AML-193 (cell line): ENCODE measurements at places on chromosomes 2 and 18.

DNA sequence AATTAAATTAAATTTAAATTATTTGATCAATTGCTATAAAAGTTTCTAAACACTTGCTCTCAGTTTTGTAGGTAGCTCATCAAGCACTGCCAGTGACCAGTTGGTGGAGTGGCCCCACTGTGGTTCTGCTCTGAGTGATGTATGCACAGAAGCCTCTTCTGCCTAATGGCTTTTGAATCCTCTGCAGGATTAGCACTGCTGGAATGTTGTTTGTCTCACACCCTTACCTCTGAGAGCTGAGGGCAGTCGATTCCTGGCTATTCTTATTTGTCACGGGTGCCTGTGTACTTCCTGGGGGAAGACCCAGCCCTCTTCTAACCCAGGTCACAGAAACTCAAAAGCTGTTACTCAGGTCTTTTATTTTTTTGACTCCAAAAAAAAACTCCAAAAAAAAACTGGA, 9.5 kb downstream of the CAPN14 start:
- DNase-seq = no peak

GRCh38 chr2:145146691-145147090, 626.8 kb upstream of the ZEB2 start:
- DNase-seq = no peak

DNA sequence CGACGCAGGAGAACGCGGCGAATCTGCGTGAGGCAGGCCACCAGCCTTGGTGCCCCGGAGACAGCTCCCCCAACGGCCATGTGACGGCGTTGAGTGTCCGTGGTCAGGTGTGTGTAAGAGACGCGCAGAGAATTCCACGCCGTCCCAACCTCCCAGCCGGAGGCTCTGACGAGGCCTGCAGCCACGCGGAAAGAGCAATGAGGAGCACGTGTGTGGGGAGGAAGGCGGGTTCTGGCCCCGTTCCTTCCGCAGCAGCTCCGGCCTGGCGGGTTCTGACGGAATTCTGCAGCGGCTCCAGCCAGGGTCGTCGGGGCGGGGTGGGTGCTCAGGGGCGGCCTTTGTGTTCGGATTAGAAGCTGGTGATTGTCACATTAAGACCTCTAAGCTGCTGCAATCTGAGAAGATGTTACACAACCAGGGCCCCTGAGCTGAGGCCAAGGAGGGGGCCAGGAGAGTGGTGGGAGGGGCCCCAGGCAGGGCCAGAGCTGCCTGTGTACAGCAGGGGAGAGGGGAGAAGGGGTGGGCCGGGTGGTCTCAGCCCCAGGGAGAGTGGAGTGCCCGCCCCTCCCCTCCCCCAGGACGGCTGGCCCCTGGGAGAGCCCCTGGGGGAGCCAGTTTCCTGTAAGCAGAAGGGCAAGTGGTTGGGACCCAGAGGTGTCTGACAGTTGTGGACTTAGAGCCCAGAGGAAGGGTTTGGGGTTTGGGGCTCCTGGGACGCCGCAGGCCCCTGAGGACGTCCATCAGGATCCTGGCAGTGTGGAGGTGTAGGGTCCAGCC, 5.1 kb upstream of the GAL3ST2 start:
- no peak for DNase-seq

- DNase-seq = no peak
Measured at GRCh38 chr18:45321520-45321919, 293.8 kb upstream of the SLC14A2 start.

DNA sequence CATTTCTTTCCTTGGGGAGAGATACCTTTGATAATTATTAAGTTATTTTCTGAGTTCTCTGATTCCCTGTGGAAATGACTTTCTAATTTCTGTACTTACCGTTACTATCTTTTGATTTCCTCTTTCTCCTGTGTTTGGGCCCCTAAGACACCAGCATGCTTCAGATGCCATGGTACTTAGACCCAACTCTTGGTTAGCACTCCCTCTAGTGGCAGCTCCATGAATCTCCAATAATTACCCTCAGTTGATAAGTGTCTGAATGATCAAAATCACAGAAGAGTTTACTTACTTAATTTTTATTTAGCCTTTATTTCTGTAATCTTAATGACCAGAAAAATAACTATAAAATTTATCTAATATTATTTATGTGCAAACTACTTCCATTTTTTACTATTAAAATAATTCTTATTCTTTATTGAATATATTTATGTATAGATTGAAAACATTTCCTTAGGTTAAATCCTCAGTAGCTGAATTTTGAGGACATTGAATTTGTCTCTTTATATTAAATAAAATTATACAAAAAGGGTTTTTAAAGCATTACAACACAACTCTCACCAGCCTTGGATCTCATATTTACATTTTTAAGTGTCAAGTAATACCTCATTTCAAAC, 300.4 kb downstream of the KCNS3 start:
- DNase-seq = peak; percentile 29

- peak; percentile 40 for DNase-seq
Measured at GRCh38 chr2:230327418-230328154, 593 bp downstream of the SP140L start.

DNA sequence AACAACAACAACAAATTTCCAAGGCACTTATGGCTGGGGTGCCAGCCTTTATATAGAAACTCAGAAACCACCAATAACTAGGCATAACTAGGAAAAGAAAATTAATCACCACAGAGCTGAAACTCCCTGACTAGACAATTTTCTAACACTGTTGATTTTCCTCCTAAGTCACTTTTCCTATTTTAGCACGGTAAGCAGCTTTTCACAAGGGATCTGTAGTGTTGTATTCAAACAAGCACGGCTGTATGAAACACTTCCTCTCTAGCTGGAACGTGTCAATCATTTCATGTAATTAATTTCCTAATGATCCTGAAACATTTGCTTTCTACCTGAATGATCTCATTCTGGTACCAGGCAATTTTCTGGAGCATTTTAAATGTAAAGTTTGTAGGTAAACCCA, 645.0 kb downstream of the IRS1 start:
- no peak for DNase-seq

- DNase-seq = no peak
Measured at GRCh38 chr18:63567276-63567675, 19.9 kb upstream of the SERPINB13 start.

DNA sequence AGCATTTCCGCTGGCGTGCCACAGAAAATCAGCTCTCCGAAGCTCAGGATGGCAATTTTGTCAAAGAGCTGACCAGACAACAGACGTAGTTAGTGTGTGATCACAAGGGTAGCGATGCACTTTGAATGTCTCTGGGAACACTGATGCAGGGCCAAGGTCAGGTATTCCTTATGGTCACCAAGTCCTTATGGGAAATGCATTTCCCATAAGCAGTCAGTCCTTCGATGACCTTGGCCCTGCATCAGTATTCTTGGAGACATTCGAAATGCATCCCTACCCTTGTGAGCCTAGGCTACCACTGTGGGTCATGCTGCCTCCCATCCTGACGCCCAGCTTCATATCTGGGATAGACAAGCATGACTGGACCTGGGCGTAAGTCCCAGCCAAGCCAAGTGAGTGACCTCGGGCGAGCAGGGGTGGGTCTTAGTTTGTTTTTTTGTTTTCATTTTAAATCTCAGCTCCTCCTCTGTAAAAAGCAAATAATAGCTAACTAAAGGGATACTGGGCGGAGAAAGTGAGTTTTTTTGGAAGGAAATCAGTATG, 13.6 kb downstream of the ABCG5 start:
- DNase-seq = no peak

DNA sequence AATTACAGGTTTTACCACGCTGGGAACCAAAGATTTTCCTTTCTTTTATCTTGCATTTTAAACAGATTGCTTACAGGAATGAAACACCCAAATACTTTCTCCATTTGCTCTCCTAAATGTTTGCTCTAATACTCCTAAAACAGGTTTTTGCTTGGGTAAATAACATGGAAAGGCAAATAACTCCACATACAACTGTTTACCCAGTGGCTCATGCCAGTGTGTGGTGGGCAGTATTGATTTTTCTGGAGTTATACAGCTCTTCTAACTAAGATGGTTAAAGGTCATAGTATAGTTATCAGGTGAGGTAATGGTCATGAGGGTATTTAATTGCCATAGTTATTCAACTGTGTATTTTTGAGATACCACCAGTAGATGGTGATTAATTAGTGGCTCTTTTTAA, 61.2 kb upstream of the RAB27B start:
- DNase-seq = no peak

DNA sequence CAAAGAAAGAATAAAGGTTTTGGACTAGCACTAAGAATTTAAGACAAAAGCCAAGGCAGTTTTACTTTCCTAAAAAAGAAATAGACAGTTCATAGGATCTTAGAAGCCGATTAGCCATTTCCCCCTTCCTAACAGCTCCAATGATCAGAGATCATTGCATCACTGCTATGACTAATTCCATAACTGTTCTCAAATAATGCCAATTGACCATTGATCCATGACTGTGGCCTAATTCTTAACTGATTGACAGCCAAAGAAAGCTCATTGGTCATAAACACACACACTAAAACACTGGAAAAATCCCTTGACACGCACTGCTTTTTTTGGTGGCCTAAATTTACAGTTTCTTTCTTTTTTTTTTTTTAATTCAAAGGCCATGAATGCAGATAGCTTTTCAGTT, 345.0 kb upstream of the ACVR2A start:
- DNase-seq = no peak

- DNase-seq = no peak
Measured at GRCh38 chr2:57701391-57701791, 345.2 kb upstream of the VRK2 start.

DNA sequence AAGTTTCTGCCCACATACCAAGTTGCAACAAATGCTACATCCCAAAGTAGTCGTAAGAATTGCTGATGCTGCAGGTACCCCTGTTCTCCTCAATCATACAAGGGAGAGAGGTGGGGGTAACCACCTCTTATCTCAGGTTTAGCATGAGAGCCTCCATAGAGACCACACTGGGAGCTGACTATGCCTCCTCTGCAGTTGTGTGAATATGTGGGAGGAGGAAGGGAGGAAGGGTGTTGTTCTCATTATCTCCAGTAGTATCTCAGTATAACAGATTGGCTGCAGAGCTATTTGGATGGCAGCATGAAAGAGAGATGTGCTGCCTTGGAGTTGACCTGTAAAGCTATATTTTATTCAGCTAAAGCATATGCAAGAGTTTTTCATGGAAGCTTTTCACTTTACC, 690.7 kb downstream of the KCNJ3 start:
- DNase-seq = no peak

- no peak for DNase-seq
Measured at GRCh38 chr2:102505290-102505689, 32.3 kb downstream of the SLC9A4 start.

GRCh38 chr2:148209603-148210002, 188.7 kb downstream of the MBD5 start:
- DNase-seq = no peak

GRCh38 chr18:65439188-65439587, 311.6 kb upstream of the CDH7 start:
- DNase-seq = no peak

DNA sequence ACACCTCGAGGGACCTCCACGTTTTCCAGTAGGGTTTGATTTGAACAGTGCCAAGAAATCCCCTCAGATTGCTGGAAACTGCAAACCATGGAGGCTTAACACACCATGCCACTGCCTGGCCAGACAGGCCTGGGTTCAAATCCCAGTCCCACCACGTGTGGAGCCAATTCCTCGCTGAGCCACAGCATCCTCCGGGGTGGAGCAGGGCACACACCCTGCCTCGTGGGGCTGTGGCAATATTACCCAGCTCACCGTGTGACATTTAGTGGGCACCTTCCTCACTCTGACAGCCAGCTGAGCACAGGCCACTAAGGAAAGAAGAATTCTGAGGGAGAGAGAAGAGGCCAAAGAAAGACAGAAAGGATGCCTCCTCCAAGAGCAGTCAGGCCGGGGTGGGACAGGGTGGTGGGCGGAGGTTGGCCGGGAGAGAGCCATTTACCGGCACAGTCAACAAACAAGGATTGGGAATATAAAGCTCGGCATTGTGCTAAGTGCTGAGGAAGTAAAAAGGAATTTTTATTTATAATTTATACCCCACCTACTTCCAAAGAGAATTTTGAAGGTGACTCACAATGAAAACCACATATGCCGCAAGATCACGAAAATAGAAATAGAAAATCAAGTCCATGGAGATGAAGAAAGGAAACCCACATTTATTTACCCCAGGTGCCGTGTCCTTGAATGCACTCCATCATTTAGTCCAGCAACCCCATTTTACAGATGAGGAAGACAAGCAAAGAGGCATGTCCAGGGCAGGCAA, 111.5 kb downstream of the MCFD2 start:
- no peak for DNase-seq

DNA sequence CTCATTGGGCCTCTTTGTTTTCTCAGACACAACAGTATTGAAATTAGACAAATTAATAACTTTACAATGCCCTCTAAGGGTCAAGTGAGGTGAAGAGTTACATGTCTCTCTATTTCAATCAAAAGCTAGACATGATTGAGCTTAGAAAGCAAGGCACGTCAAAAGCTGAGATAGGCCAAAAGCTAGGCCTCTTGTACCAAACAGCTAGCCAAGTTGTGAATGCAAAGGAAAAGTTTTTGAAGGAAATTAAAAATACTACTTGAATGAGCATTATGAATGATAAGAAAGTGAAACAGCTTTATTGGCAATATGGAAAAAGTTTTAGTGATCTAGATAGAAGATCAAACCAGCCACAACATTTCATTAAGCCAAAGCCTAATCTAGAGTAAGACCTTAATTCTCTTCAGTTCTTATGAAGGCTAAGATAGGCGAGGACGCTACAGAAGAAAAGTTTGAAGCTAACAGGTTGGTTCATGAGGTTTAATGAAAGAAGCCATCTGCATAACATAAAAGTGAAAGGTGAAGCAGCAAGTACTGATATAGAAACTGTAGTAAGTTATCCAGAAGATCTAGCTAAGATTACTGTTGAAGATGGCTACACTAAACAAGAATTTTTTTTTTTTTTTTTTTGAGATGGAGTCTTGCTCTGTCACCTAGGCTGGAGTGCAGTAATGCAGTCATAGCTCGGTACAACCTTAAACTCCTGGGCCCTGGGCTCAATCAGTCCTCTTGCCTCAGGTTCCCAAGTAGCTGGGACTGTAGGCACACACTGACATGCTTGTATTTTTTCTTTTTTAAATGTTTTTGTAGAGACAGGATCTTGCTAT, 65.5 kb downstream of the FAM117B start:
- no peak for DNase-seq

DNA sequence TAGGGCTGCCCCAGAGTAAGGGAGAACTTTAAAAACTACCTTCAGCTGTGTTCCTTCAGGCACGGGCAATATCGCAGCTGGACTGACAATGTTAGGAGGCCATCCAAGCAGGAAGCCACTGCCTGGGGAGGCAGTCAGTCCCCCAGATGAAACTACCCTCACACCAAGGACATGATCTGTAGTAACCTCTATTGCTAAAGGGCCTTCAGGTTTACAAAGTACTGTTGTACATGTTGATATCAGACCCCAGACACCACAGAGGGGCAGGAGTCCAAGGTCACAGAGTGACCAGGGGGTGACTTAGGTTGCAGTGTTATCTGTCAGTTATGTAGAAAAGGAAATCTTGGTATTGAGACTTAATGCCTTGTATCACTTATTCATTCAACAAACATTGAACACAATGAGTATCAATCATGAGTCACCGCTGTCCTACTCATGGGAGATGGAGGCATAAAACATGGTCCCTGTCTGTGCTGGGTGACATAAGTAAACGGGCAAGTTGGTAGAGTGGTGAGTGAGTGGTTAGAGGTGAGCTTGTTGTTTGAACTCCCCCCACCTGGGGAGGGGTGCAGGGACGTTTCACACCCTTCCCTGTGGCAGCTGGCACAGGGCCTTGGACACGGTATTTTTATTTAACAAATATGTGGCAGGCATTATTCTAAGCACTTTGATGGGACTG, 7.1 kb downstream of the CABLES1 start:
- DNase-seq = no peak
